ENCODE measurements at places on chromosomes 7 and 10.

DNA sequence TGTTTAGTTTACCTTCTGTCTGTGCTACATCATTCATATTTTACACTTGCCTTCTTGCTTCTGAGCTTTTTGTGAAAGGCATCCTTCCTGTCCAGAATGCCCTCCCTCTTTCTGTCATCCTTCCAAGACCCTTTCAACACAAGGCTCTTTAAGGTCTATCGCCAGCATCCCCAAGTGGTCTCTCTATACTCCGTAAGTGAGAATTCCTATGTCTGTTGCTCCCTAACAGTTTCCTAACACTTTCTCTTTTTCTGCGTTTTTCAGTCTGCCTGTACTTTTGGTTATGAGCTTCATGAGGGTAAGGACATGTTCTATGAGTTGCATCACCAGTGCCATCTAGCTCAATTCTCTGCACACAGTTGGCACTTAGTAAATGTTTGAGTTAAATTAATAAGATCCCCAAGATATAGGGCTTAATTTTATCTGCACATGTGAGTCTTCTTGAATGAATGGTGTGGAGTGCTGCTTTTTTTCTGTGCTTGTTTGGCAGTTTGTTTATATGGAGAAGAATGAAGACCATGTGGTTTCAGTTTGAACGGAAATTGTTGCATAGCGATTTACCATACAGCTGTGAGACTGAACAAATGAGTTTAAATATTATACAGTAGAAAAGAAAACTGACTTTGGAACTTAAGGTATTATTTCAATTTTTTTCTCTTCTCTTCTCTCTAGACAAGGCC, 29.4 kb downstream of the RABGEF1 start:
- no peak for DNase-seq

DNA sequence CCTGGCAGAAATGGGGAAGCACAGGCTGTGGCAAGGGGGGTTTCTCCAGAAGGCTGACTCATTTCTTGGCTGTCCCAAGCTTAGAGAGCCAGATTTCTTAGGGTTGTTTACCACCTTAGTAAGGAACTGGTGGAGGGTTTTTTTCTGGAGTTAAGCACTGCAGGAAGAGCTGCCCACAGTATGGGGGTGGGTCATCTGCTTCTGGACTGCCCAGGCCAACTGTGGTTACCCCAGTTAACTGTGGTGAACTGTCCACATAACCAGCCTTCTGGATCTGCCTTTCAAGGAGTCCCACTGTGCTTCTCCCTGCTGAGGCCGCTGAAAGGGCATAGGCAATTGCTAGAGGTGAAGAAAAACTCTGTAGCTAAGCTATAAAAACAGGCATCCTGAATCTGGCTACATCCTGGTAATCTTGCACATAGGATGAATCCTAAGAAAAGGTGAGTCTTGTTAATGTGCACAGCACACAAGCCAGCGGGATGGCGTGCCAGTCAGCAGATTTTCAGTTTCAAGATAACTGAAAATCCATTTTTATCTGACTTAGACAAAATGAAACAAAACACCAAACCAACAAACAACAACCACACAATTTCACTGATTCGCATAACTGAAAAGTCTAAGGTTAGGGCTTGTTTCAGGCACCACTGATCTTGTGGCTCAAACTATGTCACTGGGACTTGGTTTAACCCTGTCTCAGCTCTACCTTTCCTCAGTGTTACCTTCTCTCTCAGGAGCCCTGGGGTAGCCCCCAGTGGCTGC, 21.6 kb upstream of the TSPAN33 start:
- DNase-seq, result no peak

DNA sequence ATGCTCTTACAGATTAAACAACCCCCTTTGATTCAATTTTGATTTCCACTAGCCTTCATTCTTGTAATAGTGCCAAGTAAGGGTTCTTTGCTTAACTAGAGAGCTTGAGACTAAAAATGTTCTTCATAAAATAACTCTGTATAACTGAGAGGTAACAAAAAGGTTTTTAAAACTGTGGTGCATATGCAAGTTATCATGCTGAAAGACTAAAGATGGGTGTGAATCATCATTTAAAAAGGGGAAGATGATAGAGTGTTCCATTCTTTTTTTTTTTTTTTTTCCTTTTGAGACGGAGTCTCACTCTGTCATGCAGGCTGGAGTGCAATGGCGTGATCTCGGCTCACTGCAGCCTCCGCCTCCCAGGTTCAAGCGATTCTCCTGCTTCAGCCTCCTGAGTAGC, 11.1 kb downstream of the MDFIC start:
- DNase-seq, result no peak

DNA sequence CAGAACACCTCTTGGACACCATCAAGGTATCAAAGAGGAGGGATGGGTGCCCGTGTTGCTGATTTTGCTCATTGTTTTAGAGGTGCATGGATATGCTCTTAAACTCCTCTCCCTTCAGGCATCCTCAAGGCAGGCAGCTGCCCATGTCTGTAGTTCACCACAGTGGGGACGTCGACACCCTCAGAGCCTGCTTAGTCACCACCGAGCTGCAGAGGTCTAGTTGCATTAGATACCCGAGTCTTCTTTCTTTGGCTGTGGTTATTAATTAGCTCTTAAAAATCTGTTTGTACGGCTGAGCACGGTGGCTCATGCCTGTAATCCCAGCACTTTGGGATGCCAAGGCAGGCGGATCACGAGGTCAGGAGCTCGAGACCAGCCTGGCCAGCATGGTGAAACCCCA, 24.7 kb upstream of the TSPAN13 start:
- DNase-seq, result no peak

- no peak for DNase-seq
Observed at GRCh38 chr7:92437956-92438491, 9.3 kb upstream of the GATAD1 start.

DNA sequence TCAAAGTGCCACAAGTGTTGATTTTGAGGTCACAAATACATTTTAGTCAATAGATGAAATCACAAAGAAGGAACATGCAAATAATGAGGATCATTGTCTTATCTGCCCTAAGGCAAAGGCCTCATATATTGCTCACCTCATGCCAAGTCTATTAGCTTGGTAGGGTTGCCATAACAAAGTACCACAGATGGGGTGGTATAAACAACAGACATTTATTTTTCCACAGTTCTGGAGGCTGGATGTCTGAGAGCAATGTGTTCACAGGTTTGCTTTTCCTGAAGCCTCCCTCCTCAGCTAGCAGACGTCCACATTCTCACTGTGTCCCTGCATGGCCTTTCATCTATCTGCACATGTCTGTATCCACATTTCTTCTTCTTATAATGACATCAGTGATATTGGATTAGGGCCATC, 59.6 kb downstream of the RELN start:
- DNase-seq, result no peak

GRCh38 chr7:154423231-154423630, 371.0 kb downstream of the DPP6 start:
- DNase-seq, result no peak

DNA sequence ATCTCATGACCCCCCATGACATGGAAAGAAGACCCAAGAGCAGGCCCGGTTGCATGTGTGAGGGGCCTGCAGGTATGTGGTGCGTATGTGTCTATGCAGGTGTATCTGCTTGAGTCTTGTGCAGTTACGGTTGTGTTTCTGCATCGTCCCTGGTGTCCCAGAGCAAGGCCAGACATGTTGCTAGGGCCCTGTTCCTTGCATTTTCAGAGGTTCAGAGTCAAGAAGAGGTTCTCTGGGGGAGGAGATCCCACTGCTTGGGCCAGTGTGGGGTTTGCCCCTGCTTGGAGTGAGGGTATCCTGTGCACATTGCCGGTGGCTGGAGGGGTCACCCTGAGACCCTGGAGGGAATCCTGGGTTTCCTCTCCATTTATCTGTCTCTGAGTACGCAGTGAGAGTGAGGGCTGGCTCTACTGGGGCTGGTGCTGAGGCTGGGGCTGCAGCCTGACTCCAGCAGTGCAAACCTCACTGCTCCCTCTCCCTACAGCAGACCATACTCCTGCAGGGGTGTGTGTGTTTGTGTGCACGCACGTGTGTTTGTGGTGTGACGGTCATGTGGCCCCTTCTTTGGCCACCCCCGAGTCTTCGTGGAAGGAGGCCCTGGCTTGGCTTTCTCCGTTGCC, 4.1 kb downstream of the TRIM8 start:
- DNase-seq, result no peak

- DNase-seq, result no peak
Observed at GRCh38 chr10:43653746-43654145, 5.1 kb upstream of the ZNF32 start.

DNA sequence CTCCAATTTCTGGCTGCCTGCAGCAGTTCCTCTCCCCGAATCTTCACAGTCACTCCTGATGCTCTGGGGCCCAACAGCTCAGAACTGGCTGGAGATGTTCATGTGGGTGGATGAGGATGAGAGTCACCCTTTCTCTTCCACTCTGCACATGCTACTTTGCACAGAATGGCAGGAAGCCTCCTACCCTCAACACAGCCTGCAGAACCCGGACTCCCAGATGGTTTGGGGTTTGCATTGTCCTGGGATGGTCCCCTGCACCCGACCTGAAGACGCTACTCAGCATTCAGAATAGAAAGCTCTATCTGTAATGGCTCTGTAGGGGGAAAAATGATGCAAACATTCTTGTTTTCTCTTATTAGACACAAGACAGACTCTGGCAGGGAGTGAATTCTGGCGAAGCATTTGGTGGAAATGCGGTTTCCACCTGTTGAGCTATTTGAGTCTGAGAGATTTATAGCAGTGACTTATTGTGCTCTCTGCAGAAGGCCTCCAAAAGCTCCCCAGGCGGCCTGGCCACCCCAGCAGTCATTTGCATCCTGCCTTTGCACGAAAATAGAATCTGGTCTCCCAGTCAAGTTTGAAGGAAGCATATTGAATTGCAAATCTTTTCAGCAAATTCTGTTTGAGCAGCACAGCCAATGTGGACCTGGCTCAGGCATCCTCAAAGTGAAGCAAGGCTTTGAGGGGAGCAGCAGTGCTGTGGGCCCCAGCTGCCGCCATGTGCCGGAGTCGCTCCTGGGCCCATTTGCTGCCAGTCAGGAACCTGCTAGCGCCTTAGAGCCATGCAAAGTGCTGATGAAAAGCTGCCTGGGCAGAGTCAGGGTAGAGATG, 309.3 kb downstream of the TCERG1L start:
- DNase-seq, result no peak

- no peak for DNase-seq
Observed at GRCh38 chr10:90743291-90743690, 114.5 kb downstream of the HTR7 start.

DNA sequence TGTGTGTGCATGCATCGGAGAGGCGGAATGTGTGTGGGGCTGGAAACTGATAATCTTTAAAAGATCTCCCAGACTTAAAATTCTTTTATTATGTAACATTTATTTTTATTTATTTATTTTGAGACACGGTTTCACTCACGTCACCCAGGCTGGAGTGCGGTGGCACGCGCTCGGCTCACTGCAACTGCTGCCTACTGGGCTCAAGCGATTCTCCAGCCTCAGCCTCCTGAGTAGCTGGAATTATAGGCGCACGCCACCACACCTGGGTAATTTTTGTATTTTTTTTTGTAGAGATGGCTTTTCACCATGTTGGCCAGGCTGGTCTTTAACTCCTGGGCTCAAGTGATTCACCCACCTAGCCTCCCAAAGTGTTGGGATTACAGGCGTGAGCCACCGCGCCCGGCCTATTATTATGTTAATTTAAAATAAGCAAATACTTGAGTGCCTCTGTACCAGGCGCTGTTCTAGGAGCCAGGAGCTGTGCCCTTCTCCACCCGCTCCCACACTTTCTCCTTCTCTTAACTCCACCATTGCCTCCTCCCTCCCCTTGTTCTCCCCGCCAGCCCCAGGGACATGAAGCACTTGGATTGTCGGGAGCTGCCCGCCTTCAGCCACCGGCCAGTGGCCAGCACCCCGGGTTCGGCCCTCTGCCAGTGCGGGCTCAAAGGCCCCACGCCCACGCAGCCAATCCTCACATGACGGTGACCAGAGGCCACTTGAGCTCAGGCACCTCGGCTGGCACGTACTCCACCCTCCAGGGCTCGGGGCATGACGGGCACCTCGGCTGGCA, 163.6 kb downstream of the DNAJB6 start:
- DNase-seq, result no peak

DNA sequence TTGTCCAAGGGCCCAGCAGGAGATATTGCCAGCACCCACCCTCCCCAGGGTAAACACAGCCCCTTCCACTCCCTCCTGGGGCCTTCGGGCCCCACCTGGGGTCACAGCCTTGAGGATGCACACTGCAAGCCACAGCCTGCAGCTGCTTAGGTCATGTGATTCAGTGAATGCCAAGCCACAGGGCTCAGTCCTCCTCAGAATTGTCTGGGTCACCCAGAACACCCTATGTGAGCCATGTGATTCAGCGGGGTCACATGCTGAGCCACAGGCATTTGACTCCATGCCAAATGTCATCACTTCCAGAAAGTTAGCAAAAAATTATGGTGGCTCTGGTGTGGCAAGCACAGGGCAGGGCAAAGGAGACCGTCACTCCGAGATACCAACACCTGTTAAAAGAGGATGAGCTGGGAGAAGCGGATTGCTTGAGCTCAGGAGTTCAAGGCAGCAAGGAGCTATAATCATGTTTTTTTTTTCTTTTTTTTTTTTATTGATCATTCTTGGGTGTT, 17.2 kb upstream of the PSAP start:
- peak; percentile 77 for DNase-seq

DNA sequence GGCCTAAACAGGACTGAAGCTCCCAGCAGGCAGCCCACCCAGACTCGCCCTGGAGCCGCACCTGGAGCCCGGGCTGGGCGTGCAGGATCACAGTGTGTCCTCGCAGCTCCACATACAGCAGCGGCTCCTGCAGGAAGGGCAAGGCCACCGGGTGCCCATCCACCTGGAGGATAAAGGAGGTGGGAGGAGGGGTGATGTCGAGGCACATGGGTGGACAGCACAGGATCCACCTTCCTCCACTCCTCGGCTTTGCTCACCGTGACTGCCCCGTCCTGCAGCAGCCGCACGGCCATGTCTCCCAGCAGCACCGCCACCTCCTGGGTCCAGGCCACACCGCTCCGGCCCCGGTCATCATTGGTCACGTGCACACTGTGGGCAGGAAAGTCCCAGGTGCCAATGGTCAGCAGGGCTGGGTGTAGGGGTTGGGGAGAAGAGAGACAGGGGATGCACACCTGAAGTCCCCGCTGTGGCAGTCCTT, 16.8 kb downstream of the ATP6V1F start:
- no peak for DNase-seq

- DNase-seq, result no peak
Observed at GRCh38 chr10:451021-451471, 238.4 kb downstream of the DIP2C start.

DNA sequence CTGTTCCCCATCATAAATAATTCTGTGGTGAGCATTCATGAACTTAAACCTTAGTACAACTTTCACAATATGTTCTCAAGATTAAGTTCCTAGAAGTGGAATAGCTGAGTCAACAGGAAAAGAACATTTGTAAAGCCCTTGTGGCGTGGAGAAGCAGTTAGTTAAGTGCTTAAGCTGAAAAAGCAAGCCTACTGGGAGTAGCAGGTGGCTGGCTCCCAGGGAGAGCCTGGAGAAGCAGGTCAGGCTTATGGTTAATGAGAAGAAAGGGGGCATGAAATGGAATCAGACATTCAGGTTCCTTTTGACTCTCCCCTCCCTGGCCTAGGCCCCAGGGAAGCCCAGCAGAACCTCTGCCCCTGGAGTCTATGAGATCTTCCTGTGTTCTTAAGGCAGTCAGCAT, 35.3 kb downstream of the VSTM4 start:
- DNase-seq, result no peak

GRCh38 chr7:2873146-2873545, 29.0 kb upstream of the GNA12 start:
- no peak for DNase-seq

Measured in kidney epithelial cell (primary cell).